ENCODE measurements at places on chromosomes 12 and 14. TPM values are rescaled to one million over a fixed set of nuclear protein-coding genes. Genes with fewer than 3 reads are reported as not detected.

Gene ADAM20
- not detected for total RNA-seq

Gene NUMB
- total RNA-seq = 33.4 TPM

Gene KRT75
- not detected for total RNA-seq

Gene PLEKHG7
- not detected for total RNA-seq

Gene AMN
- 0.90 TPM for total RNA-seq

Gene ZDHHC22
- not detected for total RNA-seq

Gene METTL3
- 35.6 TPM for total RNA-seq

Gene TIMM9
- 70.0 TPM for total RNA-seq

Gene RFX4
- not detected for total RNA-seq

Gene LTB4R
- total RNA-seq = 3.6 TPM

Gene HOXC5
- total RNA-seq = not detected

Gene TSPAN9
- 27.1 TPM for total RNA-seq

Gene RND1
- 0.18 TPM for total RNA-seq

Gene CDKL1
- 6.9 TPM for total RNA-seq

Gene KRT6C
- not detected for total RNA-seq

Gene NKX2-1
- total RNA-seq = not detected

Gene OVCH1
- 0.32 TPM for total RNA-seq

Gene SLC8A3
- 0.18 TPM for total RNA-seq

Gene KRT6A
- not detected for total RNA-seq

Gene ACTN1
- total RNA-seq = 356 TPM

Gene SLC38A6
- 16.5 TPM for total RNA-seq

Gene IFNG-AS1
- not detected for total RNA-seq

Gene KRT73
- not detected for total RNA-seq

Gene REC8
- total RNA-seq = 2.9 TPM

Gene GLS2
- total RNA-seq = not detected

Gene DACT1
- 4.5 TPM for total RNA-seq

Gene HOXC12
- not detected for total RNA-seq

Gene LRCOL1
- not detected for total RNA-seq

Gene SMOC1
- total RNA-seq = 2.3 TPM

Gene TAS2R19
- total RNA-seq = 0.49 TPM

Gene RDH12
- total RNA-seq = not detected

Gene BMAL2
- 1.8 TPM for total RNA-seq

Gene MAP3K9
- 0.18 TPM for total RNA-seq

Gene BEST3
- total RNA-seq = not detected

Gene HOXC4
- not detected for total RNA-seq

Gene CIT
- 2.0 TPM for total RNA-seq

Gene CD4
- total RNA-seq = 2.6 TPM

Gene MMP14
- total RNA-seq = 238 TPM

Gene MARS1
- 82.6 TPM for total RNA-seq

Gene SSPN
- 0.97 TPM for total RNA-seq

Gene YY1
- 28.5 TPM for total RNA-seq

Gene IL26
- 0.32 TPM for total RNA-seq

Gene PABPN1
- total RNA-seq = 57.9 TPM

Gene PPFIA2
- total RNA-seq = 6.5 TPM

Gene CNTN1
- total RNA-seq = not detected

Gene DDX51
- 4.1 TPM for total RNA-seq

Measured in cardiac atrium fibroblast (primary cell).